ENCODE measurements at places on chromosomes 5 and 9.

DNA sequence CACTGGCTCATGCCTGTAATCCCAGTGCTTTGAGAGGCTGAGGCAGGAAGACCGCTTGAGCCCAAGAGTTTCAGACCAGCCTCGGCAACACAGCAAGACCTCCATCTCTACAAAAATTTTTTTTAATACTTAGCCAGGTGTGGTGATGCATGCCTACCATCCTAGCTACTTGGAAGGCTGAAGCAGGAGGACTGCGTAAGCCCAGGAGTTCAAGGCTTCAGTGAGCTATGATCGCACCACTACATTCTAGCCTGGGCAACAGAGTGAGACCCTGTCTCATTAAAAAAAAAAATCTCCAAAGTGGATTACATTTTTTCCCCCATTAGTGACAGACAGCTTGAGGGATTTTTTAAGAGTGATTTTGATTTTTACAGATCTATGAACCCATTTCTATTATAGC, 230.8 kb downstream of the BNC2 start:
- DNase-seq = no peak

GRCh38 chr9:19320495-19320894, 59.5 kb downstream of the RPS6 start:
- no peak for DNase-seq

DNA sequence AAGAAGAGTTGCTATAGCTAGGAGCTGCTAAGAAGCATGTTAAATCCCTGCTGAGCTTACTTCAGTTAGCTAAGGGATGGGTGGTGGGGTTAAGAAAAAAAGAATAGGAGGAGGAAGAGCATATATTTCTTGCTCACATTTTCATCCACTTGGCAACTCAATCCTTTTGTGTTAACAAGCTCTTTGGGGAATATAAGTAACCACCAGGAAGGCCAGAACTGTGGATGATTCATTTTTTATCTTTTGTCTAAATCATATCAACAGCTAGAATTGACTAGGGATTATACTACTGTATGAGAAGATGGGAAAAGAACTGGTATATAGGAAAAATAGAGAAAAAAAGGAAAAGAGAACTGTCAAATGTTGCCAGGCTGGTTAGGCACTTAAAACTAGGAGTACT, 555.3 kb upstream of the ARRDC3 start:
- no peak for DNase-seq

DNA sequence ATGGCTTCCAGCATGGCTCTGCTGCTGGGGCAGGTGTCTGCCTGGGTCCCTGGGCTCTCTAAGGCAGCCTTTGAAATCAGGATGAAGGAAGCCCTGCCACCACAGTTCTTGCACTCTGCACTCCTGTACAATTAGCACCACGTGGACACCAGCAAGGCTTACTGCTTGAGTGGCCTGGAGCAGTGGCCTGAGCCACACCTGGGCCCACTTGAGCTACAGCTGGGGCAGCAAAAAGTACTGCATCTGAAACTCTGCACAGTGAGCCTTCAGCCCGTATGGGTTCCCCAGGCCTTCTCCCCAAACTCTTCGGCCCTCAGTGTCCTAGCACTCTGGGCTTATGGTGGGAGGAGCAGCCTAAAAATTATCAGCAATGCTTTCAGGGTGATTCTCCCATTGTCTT, 8.0 kb upstream of the INIP start:
- no peak for DNase-seq
